ENCODE measurements at places on chromosomes 6 and 20.

GRCh38 chr20:53255102-53255710 is 283.0 kb downstream of the TSHZ2 start:
- DNase-seq = no peak

GRCh38 chr20:62523473-62524203 is 47.8 kb upstream of the GATA5 start:
- DNase-seq = no peak

DNA sequence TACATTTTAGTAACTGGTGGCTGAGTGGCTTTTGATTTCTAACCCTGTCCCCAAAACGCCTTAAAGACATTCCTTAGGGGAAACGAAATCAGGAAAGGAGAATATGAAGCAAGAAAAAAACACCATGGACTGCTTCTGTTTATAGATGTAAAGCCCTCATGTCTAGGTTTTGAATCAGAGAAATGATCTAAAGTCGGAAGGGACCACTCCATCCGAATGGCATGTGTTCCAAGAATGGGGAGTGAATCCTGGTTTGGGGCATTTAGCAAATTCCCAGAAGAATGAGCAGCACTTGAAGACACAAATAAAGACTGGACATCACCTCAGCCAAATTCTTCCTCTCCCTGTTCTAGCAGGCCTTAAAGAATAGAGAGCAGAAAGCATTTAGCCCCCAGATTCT is 65.6 kb downstream of the CAP2 start:
- DNase-seq = no peak

DNA sequence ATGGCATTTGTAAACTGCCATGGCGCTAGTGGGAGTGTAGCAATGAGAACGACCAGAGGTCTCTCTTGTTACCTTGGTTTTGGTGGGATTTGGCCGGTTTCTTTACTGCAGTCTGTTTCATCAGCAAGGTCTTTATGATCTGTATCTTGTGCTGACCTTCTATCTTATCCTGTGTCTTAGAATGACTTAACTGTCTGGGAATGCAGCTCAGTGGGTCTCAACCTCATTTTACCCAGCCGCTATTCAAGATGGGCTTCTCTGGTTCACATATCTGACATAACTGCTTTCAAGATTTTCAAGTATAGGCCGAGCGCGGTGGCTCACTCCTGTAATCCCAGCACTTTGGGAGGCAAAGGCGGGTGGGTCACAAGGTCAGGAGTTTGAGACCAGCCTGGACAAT is 1.9 kb upstream of the SFT2D1 start:
- no peak for DNase-seq

GRCh38 chr6:46690141-46690755 is 2.6 kb downstream of the TDRD6 start:
- DNase-seq = no peak

GRCh38 chr6:143449714-143450452 is 612 bp downstream of the ADAT2 start:
- no peak for DNase-seq

DNA sequence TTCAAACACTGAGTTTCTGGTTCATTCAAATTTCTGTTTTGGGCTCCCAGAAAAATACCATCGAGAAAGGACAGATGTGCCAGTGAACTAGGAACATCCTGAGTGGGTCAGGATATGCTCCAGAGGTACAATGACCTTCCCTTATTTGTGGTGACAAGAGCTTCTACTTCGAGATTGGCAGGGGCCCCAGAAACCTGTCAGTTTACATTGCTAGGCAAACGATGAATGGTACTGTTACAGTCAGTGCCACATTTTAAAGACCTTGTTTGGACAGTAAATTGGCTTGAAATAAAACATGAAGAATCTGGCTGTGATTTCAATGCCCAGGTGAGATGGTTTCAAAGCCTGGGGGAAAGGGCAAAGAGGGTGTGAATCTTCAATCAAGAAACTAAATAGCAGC is 454.5 kb upstream of the ID4 start:
- no peak for DNase-seq

DNA sequence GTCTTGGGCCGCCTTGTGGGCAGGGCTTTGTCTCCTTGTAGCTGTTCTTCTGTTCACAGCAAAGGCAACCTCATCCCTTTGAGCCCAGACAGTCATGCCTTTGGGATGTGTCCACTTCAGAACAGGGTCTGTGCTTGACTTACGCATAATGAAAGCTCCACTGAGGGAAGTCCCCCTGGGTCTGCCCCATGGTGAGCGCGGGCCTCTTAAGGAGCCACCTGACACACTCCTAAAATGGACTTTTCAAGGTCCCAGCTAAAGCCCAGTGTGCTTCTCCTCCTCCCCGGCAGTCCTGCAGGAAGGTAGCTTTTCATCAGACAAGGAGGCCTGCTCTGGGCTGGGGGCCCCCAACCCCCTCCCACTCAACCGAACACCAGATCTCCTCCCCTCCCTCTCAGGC is 24.9 kb upstream of the PMEPA1 start:
- DNase-seq = no peak

DNA sequence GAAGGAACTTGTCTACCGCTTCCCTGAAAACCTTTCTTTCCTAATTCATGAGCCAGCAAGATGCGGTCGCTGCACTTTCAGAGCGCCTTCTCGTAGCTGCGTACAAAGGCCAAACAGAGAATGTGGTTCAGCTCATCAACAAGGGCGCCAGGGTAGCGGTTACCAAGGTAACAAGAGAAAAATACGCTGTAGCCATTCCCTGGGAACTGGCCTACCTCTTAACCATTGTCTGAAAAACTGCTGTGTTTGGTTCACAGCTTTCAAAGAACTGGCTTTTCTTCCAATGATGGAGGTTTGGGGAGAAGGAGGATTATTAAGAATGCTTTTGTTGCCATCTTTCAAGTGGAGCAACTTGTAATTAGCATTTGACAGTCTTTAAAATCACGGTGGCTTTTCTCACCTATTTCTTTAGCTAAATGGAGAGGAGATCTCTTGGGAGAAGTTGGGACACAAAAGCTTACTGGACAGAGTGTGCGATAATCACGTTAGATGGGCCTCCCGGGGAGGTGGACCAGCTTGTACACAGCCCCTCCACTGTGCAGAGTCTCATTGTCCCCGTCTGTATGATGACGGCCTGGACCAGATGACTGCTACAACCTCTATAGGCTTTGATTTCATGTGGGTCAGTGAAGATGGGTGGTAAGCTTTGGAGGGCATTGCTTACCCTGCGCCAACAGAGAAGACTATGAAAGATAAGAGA is 71.5 kb downstream of the LYRM2 start:
- DNase-seq = peak; percentile 87

DNA sequence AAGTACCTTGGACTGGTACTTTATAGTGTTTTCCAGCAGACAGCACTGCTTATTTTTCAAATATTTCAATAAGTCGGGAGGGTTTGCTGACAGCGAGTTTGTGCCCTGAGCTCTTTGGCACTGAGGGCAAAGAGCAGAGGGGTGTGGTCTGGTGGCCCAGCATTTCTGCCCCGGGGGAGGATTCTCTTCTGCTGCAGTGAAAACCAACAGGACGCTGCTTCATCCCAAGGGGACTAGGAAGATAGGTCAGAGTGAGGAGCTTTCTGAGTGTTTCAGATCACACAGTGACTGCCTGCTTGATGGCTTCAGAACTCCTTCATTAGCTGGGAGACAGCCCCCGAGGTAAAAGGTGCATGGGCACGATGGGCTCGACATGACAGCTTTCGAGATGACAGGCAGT is 8.6 kb downstream of the ULBP2 start:
- DNase-seq = no peak

- no peak for DNase-seq
Observed at GRCh38 chr6:85403331-85404015, 46.4 kb upstream of the NT5E start.

- DNase-seq = no peak
Observed at GRCh38 chr20:20289331-20289730, 78.6 kb upstream of the INSM1 start.

- DNase-seq = no peak
Observed at GRCh38 chr20:62617711-62618483, 24.4 kb upstream of the SLCO4A1 start.

GRCh38 chr6:133207754-133208153 is 33.4 kb upstream of the EYA4 start:
- DNase-seq = no peak

DNA sequence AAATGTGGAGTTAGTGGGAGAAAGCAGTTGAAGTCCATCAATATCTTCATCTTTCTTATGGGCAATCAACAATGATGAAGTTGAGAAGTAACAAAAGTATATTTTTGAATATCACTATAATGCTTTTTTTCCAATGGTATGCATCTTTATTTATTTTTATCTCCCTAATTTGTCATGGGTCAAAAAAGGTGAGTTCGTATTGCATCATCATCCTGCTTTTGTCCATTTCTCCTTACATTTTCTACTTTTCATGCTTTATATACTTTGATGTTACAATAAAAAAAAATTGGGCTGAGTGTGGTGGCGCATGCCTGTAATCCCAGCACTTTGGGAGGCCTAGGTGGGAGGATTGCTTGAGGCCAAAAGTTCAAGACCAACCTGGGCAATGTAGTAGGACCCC is 101.2 kb upstream of the STXBP5 start:
- no peak for DNase-seq

DNA sequence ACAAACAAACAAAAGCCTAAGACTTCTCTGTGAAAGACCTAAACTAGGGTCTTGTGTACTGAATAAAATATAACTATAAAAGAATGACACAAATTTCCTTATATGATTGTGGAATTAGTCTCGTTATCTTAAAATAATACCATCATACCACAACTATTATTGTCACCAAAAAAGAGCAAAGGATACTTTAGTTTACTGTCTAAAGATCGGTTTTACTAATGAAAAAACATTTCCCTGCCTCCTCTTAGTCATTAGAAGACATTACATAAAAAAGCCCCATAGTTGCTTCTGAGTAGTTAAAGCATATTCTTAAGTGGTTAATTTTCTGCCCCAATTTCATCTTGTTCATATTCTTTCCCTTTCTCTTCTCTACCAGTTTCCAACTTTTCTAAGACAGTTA is 33.1 kb downstream of the PRL start:
- no peak for DNase-seq

GRCh38 chr20:14189794-14190402 is 147.5 kb downstream of the FLRT3 start:
- peak; percentile 15 for DNase-seq

- no peak for DNase-seq
Observed at GRCh38 chr6:43290905-43291355, 7.1 kb upstream of the SLC22A7 start.

DNA sequence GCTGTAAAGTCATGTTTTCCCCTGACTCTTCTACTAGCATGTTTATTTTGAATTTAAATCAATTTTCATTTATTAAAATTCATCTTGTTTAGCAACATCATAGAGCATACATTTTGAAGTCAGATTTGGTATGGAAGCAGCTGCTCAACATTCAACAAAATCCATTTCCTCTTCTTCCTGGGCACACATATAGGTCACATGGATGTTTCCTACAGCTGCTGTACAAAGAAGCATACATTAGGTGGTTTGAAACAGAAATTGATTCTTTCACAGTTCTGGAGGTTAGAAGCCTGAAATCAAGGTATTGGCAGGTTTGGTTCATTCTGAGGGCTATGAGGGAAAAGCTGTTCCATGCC is 495.2 kb downstream of the RFPL4B start:
- DNase-seq = no peak

DNA sequence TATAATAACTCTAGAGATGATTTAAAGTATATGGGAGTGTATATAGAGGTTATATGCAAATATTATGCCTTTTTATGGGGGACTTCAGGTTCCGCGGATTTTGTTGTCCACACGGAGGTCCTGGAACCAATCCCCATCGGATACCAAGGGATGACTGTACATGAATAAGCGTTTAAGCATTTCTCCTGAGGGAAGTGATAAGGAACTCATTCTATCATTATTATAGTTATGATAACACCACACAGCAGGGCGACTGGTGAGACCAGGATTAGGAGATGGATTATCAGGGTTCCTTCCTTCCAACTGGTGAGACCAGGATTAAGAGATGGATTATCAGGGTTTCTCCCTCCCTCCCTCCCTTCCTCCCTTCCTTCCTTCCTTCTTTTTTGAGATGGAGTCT is 6.6 kb downstream of the ECI2 start:
- no peak for DNase-seq

GRCh38 chr6:136641166-136641565 is 90.9 kb upstream of the MAP7 start:
- no peak for DNase-seq

DNA sequence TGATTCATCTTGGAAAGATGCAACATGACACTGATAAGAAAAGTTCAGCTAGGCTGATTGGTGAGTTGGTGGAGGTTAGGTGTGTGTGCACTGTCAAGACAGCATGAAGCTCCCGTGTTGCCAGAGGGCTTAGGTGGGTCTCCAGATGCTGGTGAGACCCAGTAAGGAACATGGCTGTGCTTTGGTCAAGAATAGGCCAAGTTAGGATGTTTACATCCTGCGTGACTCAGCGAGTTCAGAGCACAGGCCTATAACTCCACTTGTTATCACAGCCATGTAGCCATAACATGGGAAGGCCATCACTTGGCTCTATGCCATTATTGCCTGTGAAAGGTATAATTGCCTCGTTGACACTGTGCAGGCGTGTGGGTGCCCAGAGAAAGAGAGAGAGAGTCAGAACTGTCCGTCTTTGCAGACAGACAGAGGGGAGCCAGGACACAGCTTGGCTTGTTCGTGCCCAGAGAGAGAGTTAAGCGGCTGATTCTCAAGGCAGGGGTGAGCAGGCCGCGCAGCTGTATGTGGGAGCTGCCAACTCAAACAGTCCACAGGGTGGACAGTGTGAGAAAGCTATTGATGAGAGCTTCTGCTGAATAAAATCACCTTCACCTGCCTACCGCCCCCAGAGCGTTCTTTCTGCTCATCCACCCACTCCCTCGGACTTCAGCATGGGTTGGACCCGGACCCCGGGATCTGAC is 43.5 kb downstream of the OR2B6 start:
- DNase-seq = no peak

- no peak for DNase-seq
Observed at GRCh38 chr20:57573242-57573641, 12.3 kb downstream of the PCK1 start.

DNA sequence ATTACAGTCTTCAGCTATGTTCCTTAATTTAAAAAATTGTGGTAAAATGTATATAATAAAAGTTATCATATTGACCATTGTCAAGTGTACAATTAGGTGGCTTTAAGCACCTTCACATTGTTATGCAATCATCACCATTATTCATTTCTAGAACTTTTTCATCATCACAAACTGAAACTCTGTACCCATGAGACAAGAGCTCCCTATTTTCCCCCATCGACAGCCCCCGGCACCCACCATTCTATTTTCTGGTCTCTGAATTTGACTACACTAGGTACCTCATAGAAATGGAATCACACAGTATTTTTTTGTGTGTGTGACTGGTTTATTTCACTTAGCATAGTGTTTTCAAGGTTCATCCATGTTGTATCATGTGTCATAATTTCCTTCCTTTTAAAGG is 39.7 kb upstream of the FYN start:
- no peak for DNase-seq

- DNase-seq = no peak
Observed at GRCh38 chr20:50043573-50044352, 61.0 kb downstream of the SNAI1 start.

DNA sequence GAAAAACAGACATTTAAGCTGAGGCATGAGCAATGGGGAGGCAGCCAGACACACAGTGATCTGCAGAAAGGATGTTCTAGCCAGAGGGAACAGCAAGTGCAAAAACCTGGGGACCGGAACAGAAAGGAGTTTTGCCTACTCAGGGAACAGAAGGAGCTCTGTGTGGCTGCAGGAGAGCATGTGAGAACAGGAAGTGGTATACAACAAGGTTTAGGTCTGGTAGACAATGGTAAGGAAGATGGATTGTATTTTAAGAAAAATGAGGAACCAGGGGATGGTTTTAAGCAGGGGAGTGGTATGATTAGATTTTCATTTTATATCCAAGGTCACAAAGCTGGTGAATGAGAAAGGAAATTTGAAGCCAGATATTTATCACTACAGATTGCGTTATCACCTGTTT is 157.5 kb downstream of the UNC5CL start:
- DNase-seq = no peak

- DNase-seq = peak; percentile 4
Observed at GRCh38 chr20:46572153-46572552, 21.7 kb upstream of the OCSTAMP start.
